Effector memory CD8-positive, alpha-beta T cell (primary cell): ENCODE measurements at places on chromosomes 11 and 22.

- H3K4me1 ChIP-seq, result no peaks in the 10 kb centered on the region
- DNase-seq, result no peak
- H3K4me3 ChIP-seq, result no peak overlapping the region
- H3K27me3 ChIP-seq, result no peaks in the 10 kb centered on the region
- no peak overlapping the region for H3K27ac ChIP-seq
- H3K36me3 ChIP-seq, result peaks cover 3% of the 10 kb centered on the region
These were observed 4.6 kb downstream of the LGALS12 start for GRCh38 chr11:63510360-63511047.

DNA sequence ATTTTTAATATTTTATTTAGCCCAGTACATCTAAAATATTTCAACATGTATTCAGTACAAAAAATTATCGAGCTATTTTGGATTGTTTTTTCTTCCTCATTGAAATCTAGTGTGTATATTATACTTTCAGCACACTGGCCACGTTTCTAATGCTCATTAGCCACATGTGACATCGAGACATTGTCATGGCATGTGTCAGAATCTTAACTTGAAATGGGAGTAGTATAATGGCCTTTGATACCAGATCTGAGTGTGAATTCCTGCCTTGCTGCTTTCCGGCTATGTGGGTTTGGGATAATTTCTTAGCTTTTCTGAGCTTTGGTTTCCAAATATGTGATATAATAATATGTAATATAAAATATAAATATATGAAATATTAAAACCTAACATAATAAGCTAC lies 54.3 kb downstream of the BCL2L13 start:
- H3K27ac ChIP-seq, result no peak overlapping the region
- H3K4me3 ChIP-seq, result no peak overlapping the region
- no peak for DNase-seq
- H3K36me3 ChIP-seq, result no peaks in the 10 kb centered on the region

- H3K36me3 ChIP-seq, result no peaks in the 10 kb centered on the region
- H3K4me3 ChIP-seq, result no peak overlapping the region
- peaks cover 50% of the 10 kb centered on the region for H3K27me3 ChIP-seq
- no peak overlapping the region for H3K27ac ChIP-seq
- H3K4me1 ChIP-seq, result peaks cover 2% of the 10 kb centered on the region
- no peak for DNase-seq
These were observed 27.1 kb upstream of the GAL start for GRCh38 chr11:68657021-68657780.

DNA sequence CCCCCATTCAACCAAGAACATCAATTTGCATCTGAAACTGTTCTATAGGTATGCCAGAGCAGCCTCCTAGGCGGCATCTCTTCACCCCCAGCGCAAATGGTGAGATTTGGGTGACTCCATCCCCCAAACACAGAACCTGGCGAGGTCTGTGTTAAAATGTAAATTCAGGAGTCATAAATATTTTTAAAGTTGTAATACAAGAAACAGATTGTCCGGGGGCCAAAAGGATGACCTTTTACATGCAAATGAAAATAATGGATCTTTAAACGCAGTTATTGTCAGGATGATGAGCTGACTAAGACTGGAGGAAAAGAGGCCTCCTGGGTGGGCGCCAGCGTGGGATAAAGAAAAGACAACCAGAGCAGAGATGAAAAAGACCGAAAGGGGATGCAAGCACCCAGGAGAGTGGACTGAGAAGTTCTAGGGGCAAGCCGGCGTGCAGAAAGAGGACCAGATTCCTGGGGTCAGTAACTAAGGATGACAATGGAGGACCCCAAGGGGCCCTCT lies 16.0 kb upstream of the ADA2 start:
- no peaks in the 10 kb centered on the region for H3K27me3 ChIP-seq
- peaks cover 4% of the 10 kb centered on the region for H3K36me3 ChIP-seq
- DNase-seq, result no peak
- peak overlapping the region; percentile 72 for H3K27ac ChIP-seq
- H3K4me3 ChIP-seq, result no peak overlapping the region

DNA sequence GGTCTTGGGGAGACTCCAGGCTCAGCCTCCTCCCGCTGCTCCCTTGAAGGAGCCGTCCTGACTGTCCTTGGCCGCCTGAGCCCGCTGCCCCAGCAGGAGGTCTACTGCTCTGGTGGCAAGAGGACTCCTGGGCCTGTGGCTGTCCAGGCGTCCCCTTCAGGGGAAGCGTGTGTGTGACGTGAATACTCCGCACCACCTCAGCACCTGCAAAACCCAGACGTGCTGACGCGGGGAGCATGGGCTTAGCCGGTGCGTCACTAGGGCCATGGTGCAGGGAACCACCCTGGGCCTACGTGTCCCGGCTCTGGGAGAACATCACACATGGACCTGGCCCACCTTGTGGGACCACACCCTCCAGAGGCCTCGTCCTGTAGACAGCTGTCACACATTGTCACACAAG lies 30.2 kb upstream of the BRSK2 start:
- H3K27ac ChIP-seq, result no peak overlapping the region
- DNase-seq, result no peak
- no peaks in the 10 kb centered on the region for H3K4me1 ChIP-seq
- H3K27me3 ChIP-seq, result peaks cover 42% of the 10 kb centered on the region
- H3K36me3 ChIP-seq, result peaks cover 3% of the 10 kb centered on the region
